ENCODE measurements at places on chromosomes 2 and 18. TPM values are rescaled to one million over a fixed set of nuclear protein-coding genes. Genes with fewer than 3 reads are reported as not detected.

- no peak for DNase-seq
Observed at GRCh38 chr18:1875219-1875618, 696.1 kb downstream of the METTL4 start.

DNA sequence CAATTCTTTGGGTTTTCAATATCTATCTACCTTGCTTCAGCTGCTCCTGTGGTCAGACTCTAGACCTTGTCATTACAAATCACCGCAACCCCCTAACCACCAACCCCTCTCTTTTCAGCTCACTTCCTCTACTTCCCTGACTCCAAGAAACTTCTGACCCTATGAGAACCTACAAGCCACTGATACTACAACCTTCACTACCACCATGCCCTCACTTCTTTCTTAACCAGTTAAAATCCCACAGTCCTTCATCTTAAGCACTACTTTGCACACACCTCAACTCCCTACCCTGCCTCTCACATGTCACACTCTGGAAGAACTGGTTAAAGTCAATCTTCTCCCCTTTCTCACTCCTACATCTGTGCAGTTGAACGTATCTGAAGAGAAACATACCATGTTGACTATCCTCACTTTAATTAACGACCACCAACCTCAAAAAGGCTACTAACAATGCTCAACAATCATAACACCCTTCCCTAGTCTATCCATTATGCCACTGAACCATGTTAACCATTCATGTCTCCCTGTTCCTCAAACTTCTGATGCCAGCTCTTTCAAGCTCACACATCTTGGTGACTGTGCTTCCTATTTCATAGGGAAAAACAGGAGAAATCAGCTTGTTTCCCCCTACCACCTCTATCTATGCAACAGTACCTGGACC lies 12.6 kb downstream of the EIF2AK3 start:
- DNase-seq = no peak

Gene TMEM169
- 0.57 TPM for total RNA-seq

GRCh38 chr2:11398750-11399437 lies 54.5 kb upstream of the ROCK2 start:
- no peak for DNase-seq

- DNase-seq = no peak
Observed at GRCh38 chr2:177900082-177900481, 172.5 kb downstream of the PDE11A start.

Measured in OCI-LY7 (cell line).